ENCODE measurements at places on chromosomes 12 and 14.

- no peak for DNase-seq
These were observed 39.6 kb downstream of the IQSEC3 start for GRCh38 chr12:106118-106591.

DNA sequence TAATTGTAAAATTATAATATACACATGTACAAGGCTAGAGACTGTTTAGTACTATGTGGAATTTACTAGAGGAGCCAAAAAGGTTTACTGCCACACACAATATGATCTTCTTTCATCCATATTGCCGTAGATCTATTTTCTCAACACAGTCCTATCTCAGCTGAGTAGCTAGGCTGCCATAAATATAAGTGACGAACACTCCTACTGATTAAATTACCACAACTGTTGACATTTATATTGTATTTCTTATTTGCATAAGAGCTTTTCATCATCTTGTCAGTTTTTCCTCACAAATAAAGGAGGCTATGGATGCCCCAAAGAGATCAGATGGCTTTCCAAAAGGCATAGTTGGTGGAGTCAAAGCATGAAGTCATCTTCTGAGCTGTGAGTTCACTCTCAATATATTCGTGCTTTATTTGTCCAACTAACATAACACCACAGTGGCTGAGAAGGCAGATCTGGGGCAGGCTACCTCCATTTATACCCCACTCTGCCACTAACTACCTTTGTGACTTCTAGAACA, 78.6 kb downstream of the CCDC59 start:
- DNase-seq: no peak

DNA sequence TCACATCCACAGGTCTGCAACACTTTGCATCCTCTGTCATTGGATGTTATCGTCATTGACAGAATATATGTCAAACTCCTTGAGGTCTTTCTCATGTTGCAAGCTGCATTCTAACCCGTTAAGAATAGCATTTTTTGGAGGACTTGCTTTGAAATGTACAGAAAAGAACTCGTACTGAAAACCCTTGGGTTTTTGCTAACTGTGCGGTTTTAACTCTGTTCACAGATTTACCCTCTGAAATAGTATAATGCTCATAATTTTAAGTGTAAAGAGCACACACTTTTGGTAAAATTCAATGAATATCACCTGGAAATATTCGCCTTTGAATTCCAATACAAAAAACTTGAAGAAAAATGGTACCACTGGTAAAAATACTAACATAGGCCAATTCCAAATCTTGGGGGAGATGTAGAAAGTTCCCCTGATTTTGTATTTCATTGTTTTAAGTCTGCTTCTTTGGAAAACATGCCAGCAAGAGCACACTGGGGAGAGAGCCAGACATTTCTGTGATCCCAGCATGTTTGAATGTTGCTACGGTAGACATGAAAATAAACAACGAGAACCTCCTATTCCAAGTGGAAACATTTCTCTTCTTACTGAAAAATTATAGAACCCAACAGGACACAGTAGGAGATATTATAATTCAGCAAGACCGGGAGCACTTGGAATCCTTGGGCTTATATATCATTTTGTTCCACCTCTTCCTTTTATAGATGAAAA, 446.0 kb downstream of the AEBP2 start:
- no peak for DNase-seq

DNA sequence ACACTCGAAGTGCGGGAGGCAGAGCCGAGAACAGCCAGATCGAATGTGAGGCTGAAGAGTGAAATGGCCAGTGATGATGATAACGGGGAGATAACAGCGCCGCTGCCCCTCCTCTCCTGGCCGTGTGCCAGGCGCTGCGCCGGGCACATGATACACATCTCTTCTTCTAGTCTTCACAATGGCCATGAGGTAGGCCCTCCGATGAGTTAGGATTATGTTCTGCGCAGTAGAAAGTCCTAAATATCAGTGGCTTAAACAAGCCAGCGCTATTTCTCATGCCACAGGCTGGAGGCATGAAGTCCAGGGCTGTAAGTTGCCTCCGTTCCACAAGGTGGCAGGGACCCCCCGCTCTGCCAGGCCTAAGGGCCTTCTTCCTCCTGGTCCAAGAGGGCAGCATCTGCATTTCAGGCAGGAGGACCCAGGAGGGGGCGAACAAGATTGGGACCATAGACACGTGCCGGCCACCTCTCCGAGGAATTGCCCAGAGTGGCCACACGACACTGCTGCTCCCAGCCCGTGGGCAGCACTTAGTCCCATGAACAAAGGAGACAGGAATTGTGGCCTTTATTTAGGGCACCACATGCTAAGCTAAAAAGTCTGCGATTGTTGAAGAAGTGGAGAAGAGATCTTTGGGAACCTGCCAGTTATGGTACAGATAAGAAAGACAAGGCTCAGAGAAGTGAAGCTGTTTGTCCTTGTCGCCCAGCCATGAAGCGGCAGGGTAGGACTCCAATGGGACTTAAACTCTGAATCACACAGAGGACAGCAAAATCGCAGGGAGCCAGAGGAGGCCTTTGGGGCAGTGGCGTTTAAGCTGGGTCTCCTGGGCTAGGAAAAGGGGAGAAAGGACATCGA, 10.9 kb upstream of the HVCN1 start:
- no peak for DNase-seq

- DNase-seq: no peak
These were observed at the start of gene BCL2L2 for GRCh38 chr14:23306412-23307145. BCL2L2 (plus strand) TSS chr14:23306833; CDS start chr14:23307768, 935 bp downstream.

DNA sequence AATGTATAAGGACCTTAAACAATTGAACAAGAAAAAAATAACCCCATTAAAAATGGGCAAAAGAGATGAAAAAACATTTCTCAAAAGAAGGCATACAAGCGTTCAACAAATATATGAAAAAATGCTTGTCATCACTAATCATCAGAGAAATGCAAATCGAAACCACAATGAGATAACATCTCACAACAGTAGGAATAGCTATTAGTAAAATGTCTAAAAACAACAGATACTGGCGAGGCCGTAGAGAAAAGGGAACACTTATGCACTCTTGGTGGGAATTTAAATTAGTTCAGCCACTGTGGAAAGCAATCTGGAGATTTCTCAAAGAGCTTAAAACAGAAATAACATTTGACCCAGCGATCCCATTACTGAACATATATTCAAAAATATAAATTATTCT, 769.8 kb upstream of the MGAT4C start:
- no peak for DNase-seq

GRCh38 chr14:23056145-23056955, 970 bp downstream of the CDH24 start:
- peak; percentile 44 for DNase-seq

- DNase-seq: no peak
These were observed 37.4 kb upstream of the BMP4 start for GRCh38 chr14:53993920-53994607.

- no peak for DNase-seq
These were observed 24.0 kb downstream of the BTBD7 start for GRCh38 chr14:93308686-93309345.

DNA sequence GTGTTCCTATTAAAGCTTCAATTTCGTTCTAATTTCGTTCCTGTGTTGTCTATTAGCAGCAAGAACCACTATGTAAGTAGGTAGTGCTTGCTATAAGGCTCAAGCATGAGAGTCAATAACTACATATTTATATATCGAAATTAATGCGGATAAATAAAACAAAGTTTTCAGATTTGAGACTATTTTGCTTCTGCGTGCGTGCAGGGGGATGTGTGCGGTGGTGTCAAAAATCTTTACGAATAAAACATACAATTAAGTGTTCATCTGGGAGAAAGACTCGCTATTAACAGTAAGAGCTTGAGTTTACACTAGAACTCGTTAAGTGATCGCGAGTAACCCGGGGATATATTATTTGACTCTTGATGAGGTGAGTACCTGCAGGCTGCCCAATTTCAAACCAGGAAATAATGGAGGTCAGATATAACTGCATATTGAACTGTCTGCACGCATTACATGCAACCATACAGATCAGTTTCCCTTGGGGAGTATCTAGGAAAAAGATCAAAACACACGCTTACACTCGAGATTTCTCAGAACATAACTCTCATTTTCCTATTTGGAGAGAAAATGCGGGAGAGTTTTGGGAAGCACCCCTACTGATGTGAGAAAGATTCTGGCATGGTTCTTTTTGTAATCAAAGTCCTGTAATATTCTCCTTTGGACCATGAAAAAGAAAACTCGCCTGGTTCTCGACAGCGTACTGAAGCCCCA, 813 bp downstream of the TWF1 start:
- DNase-seq: no peak

GRCh38 chr12:6540181-6540877, 6.0 kb downstream of the GAPDH start:
- no peak for DNase-seq

DNA sequence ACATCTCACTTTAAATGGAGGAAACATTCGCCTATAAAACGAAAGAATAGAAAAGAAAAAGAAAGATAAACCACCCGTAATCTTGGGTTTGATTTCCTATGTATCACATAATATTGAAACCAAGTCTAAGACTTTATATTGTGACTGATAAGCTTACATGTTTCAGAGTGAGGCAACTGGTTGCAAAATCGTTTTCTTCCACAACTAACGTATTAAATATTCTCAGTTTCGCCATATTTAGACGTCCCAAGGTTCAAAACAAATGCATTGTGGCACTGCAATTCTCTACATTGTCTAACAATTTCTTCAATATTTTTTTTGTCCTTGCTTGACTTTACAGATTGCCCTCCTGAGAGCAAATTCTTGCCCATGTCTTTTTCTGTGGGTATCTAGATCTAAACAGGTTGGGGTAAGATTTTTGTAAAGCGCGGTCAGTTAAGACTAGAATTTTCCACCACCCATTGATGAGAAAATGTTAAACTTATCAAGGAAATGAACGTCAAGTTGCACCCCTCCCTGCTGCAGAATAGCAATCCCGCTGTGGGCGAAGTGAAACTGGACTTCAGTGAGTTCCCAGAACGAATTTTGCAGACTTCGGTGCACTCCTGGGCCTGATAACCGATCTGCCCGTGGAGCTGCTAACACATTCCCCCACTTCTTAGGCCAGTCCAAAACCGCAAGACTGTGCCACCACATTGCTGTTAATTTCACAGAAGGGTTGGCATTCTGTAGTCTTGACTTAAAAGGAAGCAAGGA, 2.7 kb downstream of the TBX3 start:
- no peak for DNase-seq

GRCh38 chr12:56150563-56150962, 1.8 kb upstream of the MYL6B start:
- no peak for DNase-seq

- no peak for DNase-seq
These were observed 55.5 kb upstream of the DYRK2 start for GRCh38 chr12:67593041-67593440.

GRCh38 chr12:6615802-6616201, 8.6 kb upstream of the CHD4 start:
- DNase-seq: no peak

GRCh38 chr14:65334765-65335410, 77.6 kb upstream of the FUT8 start:
- DNase-seq: no peak

DNA sequence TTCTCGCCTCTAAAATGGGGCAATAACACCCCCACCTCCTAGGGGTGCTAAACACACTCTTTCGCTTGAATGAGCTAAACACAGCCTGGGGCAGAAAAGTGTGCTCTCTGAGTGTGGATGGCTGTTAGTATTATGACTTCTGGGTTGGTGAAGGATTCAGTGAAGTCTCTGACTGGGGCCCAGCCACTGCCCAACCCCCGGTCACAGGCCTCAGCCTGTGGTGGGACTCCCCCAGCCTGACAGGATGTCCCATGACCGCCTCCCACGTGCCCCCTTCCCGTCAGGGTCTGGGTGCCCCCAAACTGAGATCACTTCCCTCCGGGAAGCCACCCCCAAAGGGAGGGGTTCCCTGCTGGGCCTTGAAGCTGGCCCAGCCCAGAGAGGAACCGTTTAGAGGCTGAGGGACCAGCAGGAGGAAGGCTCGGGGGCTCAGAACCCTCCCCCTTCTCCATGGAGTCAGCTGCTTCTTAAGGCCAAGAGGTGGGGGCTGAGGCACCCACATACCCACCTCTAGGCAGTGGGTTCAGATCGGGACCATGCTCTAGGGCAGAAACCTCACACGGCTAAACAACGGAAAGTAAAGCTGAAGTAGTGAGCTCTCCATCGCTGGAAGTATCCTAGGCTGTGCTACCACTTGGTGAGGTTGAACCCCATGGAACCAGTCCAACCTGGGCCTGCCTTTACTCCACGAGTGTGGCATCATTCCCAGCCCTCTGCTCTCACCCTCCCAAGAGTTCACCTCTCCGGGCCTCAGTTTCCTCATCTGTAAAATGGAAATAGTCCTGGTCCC, 13.8 kb downstream of the DTX1 start:
- no peak for DNase-seq

- DNase-seq: no peak
These were observed 22.4 kb upstream of the TCP11L2 start for GRCh38 chr12:106280106-106280505.

DNA sequence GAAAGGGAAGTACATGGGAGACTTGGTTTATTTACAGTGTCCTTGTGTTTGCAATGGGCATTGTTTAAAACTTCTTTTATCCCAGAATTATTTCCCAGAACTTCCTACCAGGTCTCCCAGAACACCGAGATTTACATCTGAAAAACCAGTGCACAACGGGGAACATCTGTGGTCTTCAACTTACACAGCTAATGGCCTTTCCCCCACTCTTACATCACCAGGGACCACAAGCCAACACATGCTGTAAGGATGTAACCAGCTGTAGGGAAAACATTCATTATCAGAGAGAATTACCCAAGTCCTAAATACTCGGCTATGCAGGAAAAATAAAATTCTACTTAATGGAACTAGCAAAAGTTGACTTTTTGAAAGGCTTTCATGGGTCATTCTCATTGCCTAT, 267.6 kb downstream of the DUSP6 start:
- DNase-seq: no peak

- no peak for DNase-seq
These were observed 1.5 kb upstream of the LTA4H start for GRCh38 chr12:96036765-96037455.

GRCh38 chr12:13362260-13362841, 165.8 kb downstream of the EMP1 start:
- DNase-seq: peak; percentile 56

GRCh38 chr12:116892349-116893140, 11.3 kb upstream of the HRK start:
- DNase-seq: no peak

- DNase-seq: no peak
These were observed 313.6 kb downstream of the NUAK1 start for GRCh38 chr12:105825141-105825540.

DNA sequence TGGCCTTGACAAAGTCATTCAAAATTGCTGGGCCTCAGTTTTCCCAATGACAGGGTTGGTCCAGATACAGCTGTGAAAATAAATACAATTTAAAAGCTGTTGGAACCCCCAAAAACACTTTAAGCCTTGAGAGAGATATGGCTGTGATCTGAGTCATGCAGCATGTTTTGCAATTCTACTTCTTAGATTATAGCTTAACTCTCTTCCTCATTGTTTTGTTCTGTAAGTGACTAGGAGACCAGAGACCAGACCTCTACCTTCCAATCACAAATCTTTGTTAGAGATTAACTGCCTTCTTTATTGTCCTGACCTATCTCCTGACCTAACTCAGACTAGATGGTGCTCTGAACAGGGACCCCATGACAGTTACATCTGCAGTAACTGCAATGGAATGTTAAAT, 198.1 kb downstream of the STXBP6 start:
- no peak for DNase-seq

GRCh38 chr14:85319998-85320630, 209.8 kb upstream of the FLRT2 start:
- no peak for DNase-seq

- DNase-seq: no peak
These were observed 51.4 kb downstream of the CLMN start for GRCh38 chr14:95268350-95268749.

- DNase-seq: no peak
These were observed 30.3 kb downstream of the MIS18BP1 start for GRCh38 chr14:45222485-45223262.
